Lung (tissue), 17 donors: ENCODE measurements at places on chromosomes 7 and 10. TPM values are rescaled to one million over a fixed set of nuclear protein-coding genes. Genes with fewer than 3 reads are reported as not detected.

GRCh38 chr10:104183682-104184081, 48.5 kb downstream of the CFAP43 start:
- no peak for DNase-seq

DNA sequence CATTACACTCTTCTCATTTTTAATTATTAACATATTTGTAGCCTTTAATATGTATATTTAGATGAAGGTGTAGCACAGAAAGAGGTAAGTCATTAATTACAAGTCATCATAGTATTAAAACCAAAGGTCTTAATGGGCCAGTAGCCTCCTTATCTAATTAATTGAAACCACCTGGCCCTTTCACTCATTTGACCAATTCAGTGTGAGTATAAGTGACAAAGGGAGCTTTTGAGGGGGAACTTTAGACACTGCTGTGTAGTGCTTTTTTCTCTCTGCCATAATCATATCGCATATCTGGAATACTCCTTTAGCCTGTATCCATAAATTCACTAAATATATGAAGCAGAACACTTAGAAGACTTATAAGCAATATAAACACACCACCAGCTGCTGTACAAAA, 562.9 kb upstream of the POT1 start:
- no peak for DNase-seq

GRCh38 chr10:129323879-129324278, 143.2 kb upstream of the MGMT start:
- no peak for DNase-seq

GRCh38 chr7:100875356-100875751, 451 bp downstream of the SRRT start:
- no peak for DNase-seq

GRCh38 chr7:15855525-15856109, 169.1 kb upstream of the MEOX2 start:
- no peak for DNase-seq

DNA sequence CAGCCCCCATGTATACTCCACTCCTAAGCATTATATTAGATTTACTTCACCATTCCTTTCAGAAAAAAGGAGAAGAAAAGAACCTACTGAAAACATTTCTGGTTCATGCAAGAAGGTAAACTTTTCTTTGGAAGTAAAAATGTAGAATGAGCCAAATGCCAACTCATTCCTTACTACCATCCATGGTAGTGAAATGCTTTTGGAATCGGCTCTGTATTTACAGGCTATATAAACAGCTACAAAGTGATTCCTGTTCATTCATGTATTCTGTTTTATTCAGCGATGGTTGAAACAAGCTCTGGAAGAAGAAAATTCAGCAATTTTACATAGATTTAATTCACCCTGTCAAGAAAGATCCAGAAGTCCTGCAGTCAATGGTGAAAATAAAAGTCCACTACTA, 91.6 kb downstream of the KMT2E start:
- no peak for DNase-seq

- no peak for DNase-seq
Measured at GRCh38 chr10:26739071-26739631, 41.6 kb downstream of the PDSS1 start.

DNA sequence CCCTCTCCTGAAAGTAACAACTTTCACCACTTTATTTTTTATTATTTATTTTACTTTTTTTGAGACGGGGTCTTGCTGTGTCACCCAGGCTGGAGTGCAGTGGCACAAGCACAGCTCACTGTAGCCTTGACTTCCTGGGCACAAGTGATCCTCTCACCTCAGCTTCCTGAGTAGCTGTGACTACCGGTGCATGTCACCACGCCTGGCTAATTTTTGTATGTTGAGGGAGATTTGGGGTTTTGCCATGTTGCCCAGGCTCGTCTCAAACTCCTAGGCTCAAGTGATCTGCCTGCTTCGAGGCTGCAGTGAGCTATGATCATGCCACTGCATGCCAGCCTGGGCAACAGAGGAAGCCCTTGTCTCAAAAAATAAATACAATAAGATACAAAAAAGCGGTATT, 14.9 kb upstream of the SLIT1 start:
- DNase-seq = no peak

DNA sequence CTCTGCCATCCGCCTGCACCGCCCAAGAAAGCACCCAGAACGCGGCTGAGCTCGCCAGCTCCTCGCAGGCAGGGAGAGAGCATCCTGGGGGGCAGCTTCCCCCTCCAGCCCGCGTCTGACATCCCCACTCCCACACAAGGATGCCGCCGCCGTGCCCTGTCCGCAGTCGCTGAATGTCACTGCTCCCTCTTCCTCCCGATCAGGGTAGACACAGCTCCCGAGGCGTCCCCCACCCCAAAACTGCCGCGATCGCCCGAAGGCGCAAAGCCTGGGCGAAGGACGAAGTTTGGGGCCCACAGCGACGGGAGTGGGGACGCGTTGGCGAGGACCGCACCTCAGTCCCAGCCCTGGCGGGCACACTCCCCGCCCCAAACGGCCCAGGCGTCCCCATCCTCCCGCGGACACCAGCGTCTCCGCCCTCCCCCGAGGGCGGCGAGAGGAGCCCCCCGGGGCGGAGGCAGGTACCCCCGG, 1.5 kb upstream of the KAT6B start:
- DNase-seq = peak; percentile 69

- peak; percentile 74 for DNase-seq
Measured at GRCh38 chr7:25752967-25753791, 398.8 kb upstream of the NFE2L3 start.

DNA sequence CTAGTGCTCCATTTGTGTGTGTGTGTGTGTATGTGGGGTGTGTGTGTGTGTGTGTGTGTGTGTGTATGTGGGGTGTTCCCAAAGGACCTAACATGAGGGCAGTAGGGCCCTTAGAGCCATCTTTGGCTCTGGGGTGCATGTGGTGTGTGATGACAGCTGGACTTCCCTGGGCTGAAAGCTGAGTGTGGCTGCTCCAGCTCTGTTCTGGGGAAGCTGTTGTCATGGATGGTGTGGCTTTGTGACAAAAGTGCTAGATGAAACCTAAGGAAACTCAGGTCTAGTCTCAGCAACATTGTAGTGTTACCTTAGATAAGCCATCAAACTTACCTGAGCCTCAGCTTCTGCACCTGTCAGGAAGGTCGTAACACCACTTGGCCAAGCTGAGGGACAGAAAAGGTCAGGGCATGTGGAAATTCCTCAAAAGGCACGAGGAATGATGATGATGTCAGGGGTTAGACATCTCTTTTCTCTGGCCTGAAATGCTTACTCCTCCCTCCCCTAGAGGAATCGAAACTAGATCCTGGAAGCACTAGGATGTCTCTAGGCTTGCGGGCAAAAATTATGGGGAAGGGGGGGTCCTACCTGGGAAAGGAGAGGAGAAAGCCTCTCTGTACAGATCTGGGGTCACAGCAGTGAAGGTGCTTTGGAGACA, 115.4 kb downstream of the RPS24 start:
- DNase-seq = no peak

DNA sequence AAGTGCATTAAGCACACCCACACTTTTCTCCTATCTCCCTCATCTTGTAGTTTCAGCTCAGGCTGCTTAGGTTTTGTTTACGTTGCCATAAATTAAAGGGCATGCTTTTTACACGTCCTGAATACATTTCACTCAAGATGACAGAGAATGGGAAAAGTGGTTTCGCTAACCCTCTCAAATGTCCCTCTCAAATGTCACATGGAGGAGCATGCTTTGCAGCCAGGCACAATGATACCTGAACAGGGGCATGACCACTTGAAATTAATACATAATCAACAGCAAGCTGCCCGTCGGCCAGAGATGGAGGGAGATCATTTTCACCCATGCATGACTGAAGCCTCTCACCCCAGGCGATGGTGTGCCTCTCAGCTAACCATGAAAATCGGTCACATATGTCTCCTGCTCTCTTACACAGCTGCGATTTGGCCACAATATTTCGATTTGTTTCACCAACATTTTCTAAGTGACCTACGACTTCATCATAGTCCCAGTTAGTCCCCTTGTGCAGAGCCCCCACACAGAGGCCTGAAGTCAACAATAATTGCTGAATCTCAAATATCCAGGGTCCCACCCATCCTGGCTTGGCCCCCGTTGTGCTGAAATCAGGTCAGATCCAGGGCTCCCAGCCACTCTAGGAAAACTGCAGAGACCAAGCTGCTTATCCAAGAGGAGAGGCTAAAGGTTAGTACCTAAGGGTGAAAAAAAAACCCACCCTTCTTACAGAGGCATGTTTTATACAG, 373.9 kb upstream of the NFE2L3 start:
- DNase-seq = no peak

GRCh38 chr7:106284714-106285050, at the start of gene NAMPT:
NAMPT (minus strand) TSS chr7:106284983; CDS start chr7:106284884, 99 bp downstream.
- DNase-seq = no peak

- DNase-seq = no peak
Measured at GRCh38 chr10:75375838-75376237, 25.7 kb downstream of the ZNF503 start.

DNA sequence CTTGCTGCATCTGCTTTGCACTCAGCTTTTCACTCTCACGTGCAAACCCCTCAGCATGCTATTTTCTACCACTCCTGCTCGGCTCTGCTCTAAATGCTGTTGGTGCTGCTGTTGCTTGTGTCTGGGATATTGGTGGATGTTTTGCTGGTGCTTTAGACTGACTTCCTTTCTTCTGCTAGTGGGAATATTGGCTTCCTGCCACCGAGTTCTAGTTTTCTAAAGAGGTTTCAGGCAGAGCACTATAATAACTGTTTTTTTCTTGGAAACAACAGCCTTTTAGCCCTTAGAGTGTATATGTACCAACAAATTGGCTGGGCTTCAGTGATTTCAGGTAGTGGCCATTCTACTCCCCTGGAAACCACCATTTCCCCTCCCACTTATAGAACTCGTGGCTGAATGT, 27.8 kb downstream of the TMEM236 start:
- peak; percentile 78 for DNase-seq

- DNase-seq = peak; percentile 22
Measured at GRCh38 chr7:44967571-44968446, 11.0 kb downstream of the MYO1G start.

DNA sequence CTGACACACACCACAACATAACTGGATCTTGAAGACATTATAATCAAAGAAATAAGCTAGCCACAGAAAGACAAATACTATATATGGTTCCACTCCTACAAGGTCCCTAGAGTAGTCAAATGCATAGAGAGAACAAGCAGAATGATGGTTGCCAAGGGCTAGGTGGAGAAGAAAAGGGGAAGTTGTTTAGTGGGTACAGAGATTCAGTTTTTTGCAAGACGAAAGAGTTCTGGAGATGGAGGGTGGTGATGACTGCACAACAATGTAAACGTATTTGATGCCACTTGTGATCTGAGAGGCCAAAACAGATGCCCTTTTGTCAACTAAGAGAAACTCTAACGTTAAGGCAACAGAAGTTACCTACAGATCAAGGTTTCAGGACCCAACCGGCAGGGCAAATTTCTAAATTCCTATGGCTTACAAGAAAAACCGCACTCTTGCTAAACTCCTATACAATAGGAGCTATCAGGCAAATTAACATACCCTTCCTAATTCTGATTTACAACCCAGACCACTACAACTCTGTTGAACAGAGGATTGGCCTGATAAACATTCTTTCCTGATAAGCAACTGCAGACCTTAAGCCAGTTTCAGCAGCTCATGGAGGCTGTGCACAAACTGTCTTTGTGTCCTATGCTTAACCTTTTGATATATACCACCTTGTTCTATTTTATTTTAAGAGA, 69.0 kb downstream of the FAM107B start:
- DNase-seq = no peak

DNA sequence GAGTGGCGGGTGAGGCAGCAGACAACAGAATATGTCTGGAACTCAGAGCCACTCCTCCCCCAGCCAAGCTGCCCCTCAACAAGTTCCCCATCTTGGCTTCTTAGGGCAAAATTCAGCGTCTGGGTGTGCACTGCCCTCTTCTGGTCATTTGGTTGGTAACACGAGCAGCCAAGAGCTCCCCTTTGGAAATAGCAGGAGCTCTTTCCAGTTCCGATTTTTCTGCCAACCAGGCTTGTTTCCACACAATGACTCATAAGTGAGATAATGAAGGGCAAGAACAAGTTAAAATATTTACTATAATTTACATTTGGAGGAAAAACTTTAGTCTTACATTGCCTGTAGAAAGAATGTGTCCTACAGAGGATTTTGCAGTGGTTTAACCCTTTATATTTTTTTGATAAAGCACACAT, 70.5 kb downstream of the ADCYAP1R1 start:
- DNase-seq = peak; percentile 91

GRCh38 chr7:31679574-31680305, 7.3 kb upstream of the PPP1R17 start:
- DNase-seq = no peak

GIMAP1 gene
- 4.6 TPM for total RNA-seq

ANKRD30A gene
- not detected for total RNA-seq

EGR2 gene
- 0.82 TPM for total RNA-seq

ELN gene
- total RNA-seq = 149 TPM

VWA2 gene
- 18.3 TPM for total RNA-seq

GBX1 gene
- not detected for total RNA-seq

TAC1 gene
- total RNA-seq = not detected

NPC1L1 gene
- 0.03 TPM for total RNA-seq

CASD1 gene
- 31.5 TPM for total RNA-seq

CALHM2 gene
- 43.2 TPM for total RNA-seq

MUC12 gene
- 5.5 TPM for total RNA-seq

CLRN3 gene
- not detected for total RNA-seq
